ENCODE measurements at places on chromosomes 13 and 19. TPM values are rescaled to one million over a fixed set of nuclear protein-coding genes. Genes with fewer than 3 reads are reported as not detected.
A peak's percentile ranks its signal among the peaks of the same experiment; 100 is the strongest.

ZNF135 gene
- 30.0 TPM for polyA plus RNA-seq

CEACAM5 gene
- 0.27 TPM for polyA plus RNA-seq

KLK11 gene
- polyA plus RNA-seq, result 2.1 TPM

F10 gene
- 14.5 TPM for polyA plus RNA-seq

ZNF628 gene
- polyA plus RNA-seq, result 7.0 TPM

C5AR1 gene
- 4.1 TPM for polyA plus RNA-seq

IL4I1 gene
- 1.5 TPM for polyA plus RNA-seq

KCNC3 gene
- 27.6 TPM for polyA plus RNA-seq

MADCAM1 gene
- 6.1 TPM for polyA plus RNA-seq

SYCN gene
- not detected for polyA plus RNA-seq

SPACA4 gene
- polyA plus RNA-seq, result 0.76 TPM

CRX gene
- 0.04 TPM for polyA plus RNA-seq

ZNF677 gene
- polyA plus RNA-seq, result 62.9 TPM

ZNF507 gene
- 30.2 TPM for polyA plus RNA-seq

- DNase-seq, result no peak
Measured at GRCh38 chr13:42001580-42001979, 40.7 kb upstream of the VWA8 start.

DNA sequence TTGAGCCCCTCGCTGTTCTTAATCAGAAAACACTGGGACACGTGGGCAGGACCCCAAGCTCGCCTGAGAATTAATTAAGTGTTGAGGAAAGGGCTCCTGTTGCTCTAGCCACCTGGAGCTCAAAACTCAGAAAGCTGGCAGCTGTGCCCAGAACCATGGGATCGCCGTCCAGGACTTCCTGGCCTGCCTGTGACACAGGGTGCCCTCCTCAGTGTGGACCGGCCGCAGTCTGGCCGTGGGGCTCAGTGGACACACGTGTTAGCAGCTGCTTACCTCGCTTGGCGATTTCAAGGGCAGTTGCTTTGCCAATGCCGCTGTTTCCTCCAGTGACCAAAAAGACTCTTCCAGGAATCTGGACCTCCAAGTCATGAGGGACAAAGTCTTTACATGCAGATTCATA is 4.7 kb downstream of the DHRS12 start:
- DNase-seq, result no peak

DNA sequence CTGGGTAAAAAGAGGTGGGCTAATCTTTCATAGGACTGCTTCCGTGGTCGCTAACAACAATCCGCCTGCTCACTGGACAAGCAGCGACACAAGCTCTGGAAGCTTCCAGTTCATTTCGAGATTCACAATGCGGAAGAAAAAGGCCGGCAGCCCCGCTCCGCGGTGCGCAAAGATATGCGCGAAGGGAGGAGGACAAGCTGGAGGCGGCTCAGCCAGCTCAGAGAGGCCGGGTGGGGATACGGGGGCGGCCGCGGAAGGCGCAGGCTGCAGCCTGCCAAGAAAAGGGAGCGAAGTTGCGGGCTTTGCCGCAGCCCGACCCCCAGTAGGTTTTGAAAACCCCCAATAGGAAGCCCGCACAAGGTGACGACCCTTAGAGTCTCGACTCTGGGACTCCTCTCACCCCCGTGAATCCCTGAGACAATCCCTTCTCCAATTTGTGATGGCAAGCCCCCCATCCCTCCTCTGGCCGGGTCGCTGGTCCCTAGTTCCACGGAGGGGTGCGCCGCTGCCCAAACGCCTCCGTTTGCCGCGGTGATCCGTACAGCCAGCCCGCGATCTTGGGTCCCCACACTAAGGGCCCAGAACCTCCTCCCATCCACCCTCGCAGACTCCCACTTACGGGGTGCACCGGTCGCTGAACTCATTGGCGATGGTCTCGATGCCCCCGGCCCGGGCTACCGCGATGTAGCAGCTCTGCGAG is 697 bp downstream of the HSPH1 start:
- peak; percentile 68 for DNase-seq

- DNase-seq, result no peak
Measured at GRCh38 chr19:55173714-55174409, 6.2 kb downstream of the SYT5 start.

GRCh38 chr19:35959040-35959967 is 23.1 kb downstream of the LRFN3 start:
- DNase-seq, result no peak

DNA sequence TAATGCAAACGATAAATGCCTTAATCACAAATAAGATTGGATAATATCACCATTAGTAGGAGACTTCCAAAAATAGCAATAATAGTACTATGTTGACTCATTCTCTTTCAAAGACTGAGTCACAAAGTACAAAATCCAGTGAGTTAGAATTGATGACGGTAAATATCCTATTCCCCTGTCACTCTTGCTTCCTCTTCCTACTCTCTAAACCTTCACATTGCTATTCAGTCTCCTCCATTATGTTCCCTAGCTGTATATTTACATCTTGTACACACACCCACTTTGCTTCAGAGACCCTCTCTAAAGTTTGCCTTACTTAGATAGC is 26.3 kb upstream of the INTS6 start:
- DNase-seq, result no peak

GRCh38 chr13:114124431-114124830 is 8.0 kb downstream of the RASA3 start:
- DNase-seq, result no peak

DNA sequence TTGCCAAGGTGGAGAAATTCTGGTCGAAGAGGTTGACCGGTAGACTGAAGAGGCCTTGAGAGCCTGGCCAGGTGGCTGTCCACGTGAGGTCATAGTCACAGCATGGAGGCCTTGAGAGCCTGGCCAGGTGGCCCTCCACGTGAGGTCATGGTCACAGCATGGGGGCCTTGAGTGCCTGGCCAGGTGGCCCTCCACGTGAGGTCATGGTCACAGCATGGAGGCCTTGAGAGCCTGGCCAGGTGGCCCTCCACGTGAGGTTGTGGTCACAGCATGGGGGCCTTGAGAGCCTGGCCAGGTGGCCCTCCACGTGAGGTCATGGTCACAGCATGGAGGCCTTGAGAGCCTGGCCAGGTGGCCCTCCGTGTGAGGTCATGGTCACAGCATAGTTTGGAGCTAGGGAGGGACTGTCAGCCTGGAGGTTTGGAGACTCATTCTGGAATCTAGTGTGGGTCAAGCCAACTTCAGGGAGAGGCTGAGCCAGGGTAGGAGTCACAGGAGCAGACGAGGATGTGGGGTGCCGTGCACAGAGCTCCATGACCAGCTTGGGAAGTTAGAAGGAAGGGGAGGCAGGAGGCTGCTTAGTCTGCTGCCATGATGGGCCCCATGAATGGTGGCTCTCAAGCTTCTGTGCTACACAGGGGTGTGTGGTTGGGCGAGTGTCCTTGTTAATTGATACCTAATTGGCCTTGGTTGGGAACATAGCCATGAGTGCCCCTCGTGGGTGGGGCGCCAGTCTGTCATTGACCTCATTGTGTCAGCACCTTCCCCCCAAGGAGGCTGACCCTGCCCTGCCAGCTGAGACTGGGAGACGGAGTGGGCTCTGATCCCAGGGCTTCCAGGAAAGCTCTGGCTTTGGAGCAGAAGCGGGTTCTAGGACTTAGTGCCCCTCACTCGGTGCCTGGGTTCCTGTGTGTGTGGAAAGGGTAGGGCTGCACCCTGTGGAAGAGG is 4.0 kb downstream of the LENG9 start:
- no peak for DNase-seq

DNA sequence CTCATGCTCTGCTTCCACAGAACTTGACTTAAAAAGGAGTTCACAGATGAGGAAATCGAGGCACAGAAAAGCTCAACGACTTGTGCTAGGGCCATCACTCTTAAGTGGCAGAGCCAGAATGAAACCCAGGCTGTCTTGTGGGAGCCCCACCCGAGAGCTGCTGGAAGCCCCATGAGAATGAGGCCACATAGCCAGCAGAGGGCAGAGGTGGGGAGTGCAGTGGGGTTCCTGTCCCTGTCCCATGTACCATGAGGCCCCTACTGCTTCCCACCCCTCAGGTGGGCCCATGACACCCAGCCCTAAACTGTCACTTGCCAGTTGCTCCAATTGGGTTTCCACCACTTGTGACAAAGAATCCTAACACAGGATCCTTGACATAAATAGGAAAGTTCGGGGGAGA is 175.9 kb downstream of the IRS2 start:
- DNase-seq, result no peak

DNA sequence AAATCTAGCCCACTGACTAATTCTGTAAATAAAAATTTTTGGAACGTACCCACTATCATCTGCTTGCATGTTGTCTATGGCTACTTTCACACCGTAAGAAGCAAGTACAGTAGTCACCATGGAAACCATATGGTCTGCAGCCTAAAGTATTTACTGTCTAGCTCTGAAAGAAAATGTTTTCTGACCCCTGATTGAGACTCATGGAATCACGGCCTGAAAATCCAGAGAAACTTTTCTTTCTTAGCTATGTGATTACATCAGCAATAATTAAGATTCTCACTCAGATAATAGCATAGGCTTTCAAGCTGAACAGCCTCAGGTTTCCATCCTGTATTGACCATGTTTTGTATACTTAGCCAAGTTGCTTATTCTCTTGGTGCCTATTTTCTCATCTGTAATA is 264.6 kb downstream of the NHLRC3 start:
- no peak for DNase-seq

- DNase-seq, result no peak
Measured at GRCh38 chr19:10976131-10976892, 15.5 kb downstream of the SMARCA4 start.

- DNase-seq, result no peak
Measured at GRCh38 chr13:99228737-99229691, 28.4 kb downstream of the UBAC2 start.

DNA sequence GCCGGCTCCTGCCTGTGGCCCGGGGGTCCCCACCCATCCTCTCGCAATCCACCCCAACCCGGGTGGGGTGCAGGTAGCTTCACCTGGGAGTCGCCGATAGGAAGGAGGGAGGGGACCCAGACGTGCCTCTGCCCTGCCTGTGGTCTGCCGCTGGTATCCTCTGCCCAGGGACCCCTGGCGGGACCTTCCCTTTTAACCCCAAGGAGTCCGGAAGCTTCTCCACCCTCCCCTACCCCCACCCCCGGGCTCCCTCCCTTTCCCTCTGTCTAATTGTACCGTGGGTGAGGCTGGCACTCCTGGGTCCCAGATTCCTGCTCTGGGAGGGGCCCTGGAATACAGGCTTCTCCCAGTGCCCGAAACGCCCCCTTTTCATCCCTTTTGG is at the start of gene KLK10:
Gene KLK10, minus strand, starts transcription at position 166 of the 382 bp plus-strand sequence. CDS start 579 bp downstream, outside the sequence.
- DNase-seq, result no peak

- DNase-seq, result peak; percentile 11
Measured at GRCh38 chr13:105805892-105806627, 729.4 kb downstream of the EFNB2 start.

DNA sequence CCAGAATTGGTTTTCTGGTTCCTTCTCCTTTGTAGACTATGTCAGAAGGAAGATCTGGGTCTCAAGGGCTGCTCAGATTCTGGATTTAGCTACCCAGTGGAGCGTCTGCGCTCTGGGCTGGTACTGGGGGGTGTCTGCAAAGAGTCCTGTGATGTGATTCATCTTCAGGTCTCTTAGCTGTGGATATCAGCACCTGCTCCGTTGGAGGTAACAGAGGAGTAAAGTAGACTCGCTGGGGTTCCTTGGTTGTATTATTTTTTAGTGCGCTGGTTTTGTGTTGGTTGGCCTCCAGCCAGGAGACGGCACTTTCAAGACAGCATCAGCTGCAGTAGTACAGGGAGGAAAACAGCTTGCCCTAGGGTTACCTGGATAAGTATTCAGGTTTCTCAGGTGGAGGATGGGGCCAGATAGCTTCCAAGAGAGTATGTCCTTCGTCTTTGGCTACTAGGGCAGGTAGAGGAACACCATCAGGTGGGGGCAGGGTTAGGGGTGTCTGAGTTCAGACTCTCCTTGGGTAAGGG is 10.4 kb upstream of the KLK15 start:
- DNase-seq, result no peak

DNA sequence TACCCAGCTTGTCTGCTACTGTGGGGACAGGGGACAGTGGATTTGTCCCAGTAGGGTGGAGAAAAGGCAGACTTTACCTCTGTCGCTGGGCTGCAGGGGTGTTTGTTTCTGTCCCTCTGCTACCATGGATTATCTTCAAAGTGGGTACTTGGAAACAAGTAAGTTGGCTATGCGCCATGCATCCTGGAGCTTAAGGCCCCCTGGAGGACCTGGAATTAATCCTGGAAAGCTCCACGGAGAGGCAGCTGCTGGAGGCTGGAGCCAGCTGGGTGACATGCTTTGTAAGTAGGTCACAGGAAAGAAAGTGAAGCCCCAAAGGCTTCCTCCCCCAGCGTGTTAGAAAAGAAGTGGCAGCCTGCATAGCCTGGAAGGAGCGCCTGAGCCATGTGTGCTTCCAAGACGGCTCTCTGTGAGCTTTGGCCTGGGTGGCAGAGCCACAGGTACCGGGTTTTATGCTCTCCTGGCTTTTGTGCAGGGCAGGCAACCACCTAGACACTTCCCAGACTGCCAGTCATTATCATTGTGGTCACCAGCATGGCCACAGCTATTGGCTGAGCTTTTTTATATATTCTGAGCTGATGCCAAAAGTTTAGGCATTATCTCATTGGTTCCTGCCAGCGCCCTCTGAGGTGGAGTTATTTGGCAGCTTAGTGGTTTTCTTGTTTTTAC is 9.5 kb downstream of the B3GLCT start:
- peak; percentile 62 for DNase-seq

DNA sequence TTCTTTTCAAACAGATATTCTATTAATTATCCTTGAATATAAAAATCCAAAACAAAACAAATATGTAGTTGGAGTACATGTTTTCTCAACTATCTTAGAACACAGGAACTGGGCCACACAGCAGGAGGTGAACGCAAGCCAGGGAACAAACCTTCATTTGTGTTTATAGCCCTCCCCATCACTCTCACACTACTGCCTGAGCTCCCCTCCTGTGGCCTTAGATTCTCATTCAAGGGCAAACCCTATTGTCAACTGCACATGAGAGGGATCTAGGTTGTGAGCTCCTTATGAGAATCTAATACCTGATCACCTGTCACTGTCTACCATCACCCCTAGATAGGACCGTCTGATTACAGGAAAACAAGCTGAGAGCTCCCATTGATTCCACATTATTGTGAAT is 427.1 kb upstream of the PRR20A start:
- no peak for DNase-seq

GRCh38 chr13:58865286-58865685 is 1233.7 kb downstream of the PCDH17 start:
- DNase-seq, result no peak

GRCh38 chr13:73810647-73811046 is 323.6 kb downstream of the KLF12 start:
- no peak for DNase-seq

DNA sequence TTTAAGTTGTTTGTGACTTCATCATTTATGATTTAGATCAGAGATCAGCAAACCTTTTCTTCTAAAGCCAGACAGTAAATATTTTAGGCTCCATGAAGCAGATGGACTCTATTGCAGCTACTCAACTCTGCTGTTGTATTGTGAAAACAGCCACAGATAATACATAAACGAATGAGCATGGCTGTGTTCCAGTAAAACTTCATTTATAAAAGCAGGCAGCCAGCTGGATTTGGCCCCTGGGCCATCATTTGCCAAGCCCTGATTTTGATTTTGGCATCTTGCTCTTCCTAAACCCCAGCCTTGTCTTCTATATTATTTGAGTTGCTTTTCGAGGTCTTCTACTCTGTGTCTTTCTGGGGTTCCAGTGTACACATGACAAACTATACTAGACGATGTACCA is 41.3 kb downstream of the RNASEH2B start:
- DNase-seq, result peak; percentile 55
